T-helper 2 cell treated with Interferon-gamma antibody and Interleukin-4, amounts not matched to agents 100 ng/mL and 5 ng/mL, for 36 hours (primary cell): ENCODE measurements at places on chromosomes 4 and X. TPM values are rescaled to one million over a fixed set of nuclear protein-coding genes. Genes with fewer than 3 reads are reported as not detected.

Gene CXCL1
- not detected in 2 replicates for total RNA-seq

Gene HNRNPH2
- 41.5 and 42.2 TPM in 2 replicates for total RNA-seq

Gene DMRTC1B
- not detected in 2 replicates for total RNA-seq

Gene FIP1L1
- 87.9 and 90.2 TPM in 2 replicates for total RNA-seq

Gene GBA3
- total RNA-seq, result not detected in 2 replicates

Gene GPR50
- not detected in 2 replicates for total RNA-seq

Gene PAGE1
- total RNA-seq, result not detected in 2 replicates

Gene PCDH10
- not detected in 2 replicates for total RNA-seq

Gene KCND1
- 3.4 and 4.0 TPM in 2 replicates for total RNA-seq

Gene ZNF185
- 0.59 and 0.82 TPM in 2 replicates for total RNA-seq

Gene MAP3K15
- 0.09 and 0.11 TPM in 2 replicates for total RNA-seq

Gene ADH4
- not detected in 2 replicates for total RNA-seq

Gene ZFP42
- 0.11 TPM in 1 of 2 replicates, not detected in the other for total RNA-seq

Gene CSAG2
- total RNA-seq, result not detected in 2 replicates

Gene RAP2C
- total RNA-seq, result 28.9 and 31.2 TPM in 2 replicates

Gene STAP1
- total RNA-seq, result 45.7 and 46.6 TPM in 2 replicates

Gene PGK1
- total RNA-seq, result 986 and 1,004 TPM in 2 replicates

Gene ASB12
- total RNA-seq, result not detected in 2 replicates

Gene SSX3
- not detected in 2 replicates for total RNA-seq

Gene MAGEB17
- total RNA-seq, result not detected in 2 replicates

Gene KLHL4
- not detected in 2 replicates for total RNA-seq

Gene ALAS2
- total RNA-seq, result not detected in 2 replicates

Gene PABPC1L2B
- total RNA-seq, result not detected in 2 replicates

Gene DCLK2
- total RNA-seq, result 0.16 and 0.27 TPM in 2 replicates

Gene PCDH19
- not detected in 2 replicates for total RNA-seq

Gene LAGE3
- 50.6 and 52.5 TPM in 2 replicates for total RNA-seq

Gene FRYL
- 84.7 and 88.6 TPM in 2 replicates for total RNA-seq

Gene BRS3
- total RNA-seq, result not detected in 2 replicates

Gene CLGN
- 0.18 and 0.43 TPM in 2 replicates for total RNA-seq

Gene TKTL2
- total RNA-seq, result not detected in 2 replicates

Gene GAGE12D
- not detected in 2 replicates for total RNA-seq

Gene PAK3
- total RNA-seq, result 0.11 TPM in 1 of 2 replicates, not detected in the other

Gene APBB2
- total RNA-seq, result 0.45 and 0.55 TPM in 2 replicates

Gene PAGE2
- total RNA-seq, result not detected in 2 replicates

Gene TASL
- total RNA-seq, result 5.2 and 6.3 TPM in 2 replicates

Gene SLC4A4
- 1.8 and 1.9 TPM in 2 replicates for total RNA-seq

Gene TAPT1
- 36.8 and 37.6 TPM in 2 replicates for total RNA-seq

Gene GNRHR
- not detected in 2 replicates for total RNA-seq

Gene CT83
- not detected in 2 replicates for total RNA-seq

Gene OPRPN
- not detected in 2 replicates for total RNA-seq

Gene MID1IP1
- total RNA-seq, result 62.5 and 64.5 TPM in 2 replicates

Gene HAUS3
- 27.5 and 28.0 TPM in 2 replicates for total RNA-seq

Gene KLHL5
- 39.7 and 39.9 TPM in 2 replicates for total RNA-seq

Gene HSFX1
- total RNA-seq, result 0.84 and 1.3 TPM in 2 replicates

Gene LARP7
- 41.4 and 46.4 TPM in 2 replicates for total RNA-seq

Gene ALB
- not detected in 2 replicates for total RNA-seq

Gene TCEAL6
- total RNA-seq, result not detected in 2 replicates

Gene EPHA5
- not detected in 2 replicates for total RNA-seq

Gene MAGEA2
- total RNA-seq, result not detected in 2 replicates

Gene CRMP1
- 0.66 and 0.95 TPM in 2 replicates for total RNA-seq

Gene MFAP3L
- 0.18 and 0.48 TPM in 2 replicates for total RNA-seq

Gene GPRASP2
- total RNA-seq, result 0.25 and 0.30 TPM in 2 replicates
